ENCODE measurements at places on chromosomes 6 and 20.
A peak's percentile ranks its signal among the peaks of the same experiment; 100 is the strongest.

DNA sequence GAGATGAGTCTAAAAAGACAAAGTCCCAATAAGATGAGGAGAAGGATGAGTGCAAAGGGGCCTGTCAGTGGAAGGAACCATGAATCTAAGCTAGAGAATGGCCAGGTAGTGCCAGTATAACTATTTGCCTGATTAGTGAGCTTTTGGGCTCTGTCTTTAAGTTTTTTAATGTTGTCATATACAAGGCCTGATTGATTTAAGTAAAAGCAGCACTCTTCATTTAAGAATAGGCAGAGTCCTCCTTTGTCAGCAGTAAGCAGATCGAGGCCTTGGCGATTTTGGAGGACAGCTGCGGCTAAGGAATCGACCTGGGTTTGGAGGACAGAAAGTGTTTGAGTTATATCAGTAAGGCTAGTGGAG lies 753.4 kb upstream of the ADGRB3 start:
- DNase-seq = no peak

GRCh38 chr20:57779401-57780003 lies 69.7 kb upstream of the PMEPA1 start:
- peak; percentile 70 for DNase-seq

DNA sequence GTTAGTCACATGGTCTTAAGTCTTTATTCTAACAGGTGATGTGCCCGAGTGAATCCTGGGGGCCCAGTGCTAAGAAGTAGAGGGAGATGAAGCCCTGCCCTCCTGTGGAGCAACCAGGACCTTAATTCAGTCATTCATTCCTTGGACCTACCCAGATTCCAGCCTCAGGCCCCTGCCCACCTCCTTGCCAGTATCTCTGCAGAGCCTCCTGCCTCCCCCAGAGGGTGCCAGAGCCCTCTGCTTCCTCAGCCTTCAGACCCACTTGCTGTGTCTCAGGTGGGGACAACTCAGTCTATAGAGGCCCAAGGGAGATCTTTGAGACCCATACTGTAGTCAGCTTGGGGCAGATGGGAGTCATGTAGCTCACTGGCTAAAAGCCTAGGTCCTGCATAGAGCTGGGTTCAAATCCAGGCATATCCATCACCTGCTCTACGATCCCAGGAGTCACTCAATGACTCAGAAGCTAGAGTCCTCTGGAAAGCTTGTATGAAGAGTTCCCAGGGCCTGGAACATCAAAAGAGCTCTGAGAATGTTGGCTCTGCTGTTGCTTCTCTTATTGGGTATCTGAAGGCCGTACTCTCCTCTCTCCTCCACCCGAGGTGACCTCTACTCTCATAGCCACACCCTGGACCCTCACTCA lies 3.9 kb upstream of the SIGLEC1 start:
- DNase-seq = peak; percentile 88

GRCh38 chr6:155523821-155524651 lies 68.4 kb upstream of the NOX3 start:
- no peak for DNase-seq

DNA sequence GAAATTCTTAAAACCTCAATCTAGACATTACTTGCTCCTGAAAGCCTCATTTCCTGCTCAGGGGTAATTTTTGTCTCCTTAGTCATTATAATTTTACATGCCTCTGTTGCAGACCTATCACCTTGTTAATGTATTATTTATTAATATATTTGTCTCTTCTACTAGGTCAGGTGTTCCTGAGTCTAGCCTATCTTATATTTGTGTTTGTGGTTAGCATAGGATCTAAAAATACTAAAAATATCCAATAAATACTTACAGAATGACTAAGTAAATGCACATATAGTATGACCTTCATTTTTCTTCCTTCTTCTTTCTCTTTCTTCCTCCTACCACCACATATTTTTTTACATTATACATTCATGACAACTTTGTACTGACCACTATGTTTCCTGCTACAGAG lies 268.9 kb upstream of the HS3ST5 start:
- DNase-seq = no peak

DNA sequence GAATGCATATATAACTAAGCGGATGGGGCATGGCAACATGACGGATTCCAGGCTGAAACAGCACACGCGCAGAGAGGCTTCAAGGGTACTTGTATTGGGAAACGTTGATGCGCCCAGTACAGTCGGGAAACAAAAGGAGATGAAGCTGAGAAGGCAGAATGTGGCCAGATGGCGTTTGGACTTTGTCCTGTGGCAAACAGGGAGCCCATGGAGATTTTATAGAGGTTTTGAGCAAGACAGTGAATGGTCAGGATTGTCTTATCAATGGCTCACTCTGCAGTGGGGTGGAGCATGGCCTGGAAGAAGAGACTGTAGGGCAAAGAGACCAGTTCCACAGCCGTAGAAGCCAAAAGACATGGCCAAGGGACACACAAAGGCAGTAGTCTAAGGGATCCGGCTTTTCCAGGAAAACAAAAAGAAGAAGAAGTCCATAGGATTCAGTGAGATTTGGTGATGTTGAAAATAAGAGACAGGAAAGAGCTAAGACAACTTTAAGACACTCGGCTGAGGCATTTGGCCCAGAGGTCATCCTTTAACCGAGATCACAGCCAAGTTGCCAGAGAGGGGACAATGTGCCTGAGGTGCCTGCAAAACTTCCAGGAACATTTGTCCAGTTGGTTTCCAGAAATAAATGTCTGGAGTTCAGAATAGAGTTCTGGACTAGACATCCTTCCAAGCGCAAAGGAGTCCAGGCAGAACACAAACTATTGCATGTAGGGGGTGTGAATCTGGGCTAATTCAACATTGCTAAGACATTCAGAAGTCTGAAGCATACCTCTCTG lies 123.0 kb upstream of the RREB1 start:
- no peak for DNase-seq

GRCh38 chr6:159655409-159655988 lies 37.5 kb downstream of the SOD2 start:
- no peak for DNase-seq

GRCh38 chr6:47000842-47001241 lies 41.3 kb downstream of the ADGRF1 start:
- DNase-seq = no peak

DNA sequence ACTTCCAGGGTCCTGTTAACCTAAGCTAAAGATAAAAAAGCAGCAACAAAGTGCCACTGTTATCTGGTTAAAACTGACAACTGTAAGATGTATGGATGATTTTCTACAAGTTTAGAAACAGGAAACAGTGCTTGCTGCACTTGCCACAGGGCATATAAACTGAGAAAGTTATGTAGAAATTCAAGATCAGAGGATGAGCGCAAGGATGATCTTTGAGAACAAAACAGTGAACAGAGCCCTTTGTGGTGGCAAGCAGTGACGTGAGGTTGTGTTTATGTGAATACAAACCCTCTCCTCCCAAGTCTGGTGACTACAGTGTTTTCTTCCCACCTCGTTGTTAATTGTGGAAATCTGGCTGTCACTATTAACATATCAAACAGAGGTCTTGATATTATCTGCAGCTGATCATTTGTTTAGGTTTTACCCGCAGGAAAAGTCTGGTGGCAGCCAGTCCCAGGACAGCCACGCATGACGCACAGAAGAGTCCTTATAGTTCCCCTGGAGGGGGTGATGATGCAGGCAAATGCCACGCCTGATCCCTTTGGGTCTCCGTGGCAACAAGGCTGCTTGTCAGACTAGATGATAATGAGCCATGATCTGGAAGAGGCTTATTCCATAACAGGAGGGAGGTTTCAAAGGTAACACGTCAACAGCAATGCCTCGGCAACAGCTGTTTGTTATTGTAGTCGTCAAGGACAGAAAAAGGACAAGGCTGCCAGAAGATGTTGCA lies 43.1 kb upstream of the TNFAIP3 start:
- peak; percentile 94 for DNase-seq

- DNase-seq = no peak
Observed at GRCh38 chr6:26275663-26276062, 89.3 kb upstream of the BTN3A2 start.

GRCh38 chr6:35330541-35331119 lies 11.7 kb upstream of the PPARD start:
- DNase-seq = peak; percentile 61

- DNase-seq = no peak
Observed at GRCh38 chr6:54876365-54876764, 29.8 kb downstream of the FAM83B start.

DNA sequence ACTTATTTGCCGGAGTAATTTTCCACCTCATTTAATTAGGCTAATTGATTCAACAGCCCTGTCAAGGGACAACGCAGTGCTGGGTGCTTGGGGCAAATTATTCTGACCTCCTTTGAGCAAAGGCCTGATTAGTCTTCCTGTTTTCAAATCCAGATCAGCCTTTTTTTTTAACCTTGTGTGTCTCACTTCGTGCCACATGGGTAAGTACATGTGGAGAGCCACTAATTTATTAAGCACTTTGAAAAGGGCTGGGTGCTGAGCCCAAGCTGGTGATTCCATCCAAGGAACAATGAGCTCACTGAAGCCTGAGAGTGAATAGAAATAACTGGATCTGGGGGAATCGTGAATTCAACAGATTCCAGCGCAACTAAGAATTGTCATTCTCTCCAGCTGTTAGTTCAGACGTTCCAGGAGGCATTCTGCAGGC lies 229.3 kb downstream of the CLIC5 start:
- DNase-seq = no peak

- DNase-seq = no peak
Observed at GRCh38 chr20:4373454-4373853, 348.3 kb upstream of the PRND start.

Measured in islet precursor cell (in vitro differentiated cells).